Fibroblast of skin of back (primary cell): ENCODE measurements at places on chromosomes 11 and 22.

DNA sequence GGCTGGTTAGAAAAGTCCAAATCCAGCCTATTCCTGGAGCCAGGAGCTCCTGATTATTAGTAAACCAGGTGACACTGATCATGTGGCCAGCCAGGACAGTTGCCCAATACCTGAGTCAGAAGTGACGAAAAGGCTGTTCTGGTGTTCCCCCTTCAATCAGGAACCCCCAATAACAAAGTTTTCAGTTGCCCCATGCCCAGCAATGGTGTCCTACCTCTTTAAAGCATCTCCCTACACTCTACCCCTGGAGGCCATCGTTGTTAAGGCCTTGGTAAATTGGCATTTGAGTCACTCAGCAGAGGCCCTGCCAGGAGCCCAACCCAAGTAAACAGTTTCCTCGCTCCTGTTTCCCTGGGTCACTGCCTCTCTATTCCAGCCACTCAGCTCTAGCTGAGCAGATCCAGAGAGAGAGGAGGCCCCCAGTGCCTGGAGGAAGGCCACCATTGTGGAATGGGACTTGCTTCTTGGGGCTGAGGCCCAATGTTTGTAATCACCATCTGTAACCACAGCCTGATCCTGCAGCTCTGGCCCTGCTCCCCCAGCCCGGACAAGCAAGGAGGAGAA lies 25.0 kb downstream of the ARHGAP1 start:
- DNase-seq = peak; percentile 43

- DNase-seq = no peak
Measured at GRCh38 chr11:134737563-134738510, 325.8 kb upstream of the B3GAT1 start.

GRCh38 chr11:80779905-80780605 lies 1339.2 kb upstream of the TENM4 start:
- no peak for DNase-seq

GRCh38 chr22:46480396-46480795 lies 57.0 kb downstream of the CELSR1 start:
- DNase-seq = no peak

DNA sequence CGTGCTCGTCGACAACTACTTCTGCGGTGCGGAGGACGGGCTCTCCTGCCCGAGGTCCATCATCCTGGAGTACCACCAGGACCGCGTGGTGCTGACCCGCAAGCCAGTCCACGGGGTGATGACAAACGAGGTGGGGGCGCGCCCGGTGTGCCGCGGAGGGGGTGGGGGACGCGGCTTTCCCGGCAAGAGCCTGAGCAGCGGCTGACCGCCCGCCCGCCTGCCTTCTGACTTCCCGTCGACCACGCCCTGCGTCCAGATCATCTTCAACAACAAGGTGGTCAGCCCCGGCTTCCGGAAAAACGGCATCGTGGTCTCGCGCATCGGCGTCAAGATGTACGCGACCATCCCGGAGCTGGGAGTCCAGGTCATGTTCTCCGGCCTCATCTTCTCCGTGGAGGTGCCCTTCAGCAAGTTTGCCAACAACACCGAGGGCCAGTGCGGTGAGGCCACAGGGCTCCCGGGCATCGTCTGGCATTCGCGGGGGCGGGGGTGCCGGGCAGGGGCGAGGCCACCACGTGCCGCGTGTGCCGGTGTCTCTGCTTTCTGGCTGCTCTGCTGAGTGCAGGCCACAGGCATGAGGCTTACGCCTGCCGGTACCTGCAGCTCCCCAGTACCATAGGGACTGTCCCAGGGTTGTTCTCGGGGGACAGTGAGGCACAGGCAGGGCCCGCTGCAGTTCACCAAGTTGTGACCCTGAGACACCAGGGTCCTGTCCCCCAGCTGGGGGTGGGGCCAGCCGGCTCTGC lies 28.5 kb upstream of the MUC5B start:
- no peak for DNase-seq

DNA sequence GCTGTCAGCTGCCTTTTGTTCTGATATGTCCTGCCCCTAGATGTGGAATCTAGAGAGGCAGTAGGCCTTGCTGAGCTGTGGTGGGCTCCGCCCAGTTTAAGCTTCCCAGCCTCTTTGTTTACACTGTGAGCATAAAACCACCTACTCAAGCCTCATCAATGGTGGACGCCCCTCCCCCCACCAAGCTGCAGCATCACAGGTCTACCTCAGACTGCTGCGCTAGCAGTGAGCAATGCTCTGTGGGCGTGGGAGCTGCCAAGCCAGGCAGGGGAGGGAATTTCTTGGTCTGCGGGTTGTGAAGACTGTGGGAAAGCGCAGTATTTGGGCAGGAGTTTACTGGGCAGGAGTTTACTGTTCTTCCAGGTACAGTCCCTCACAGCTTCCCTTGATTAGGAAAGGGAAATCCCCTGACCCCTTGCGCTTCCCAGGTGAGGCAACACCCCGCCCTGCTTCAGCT lies 98.5 kb downstream of the SMCO4 start:
- no peak for DNase-seq

DNA sequence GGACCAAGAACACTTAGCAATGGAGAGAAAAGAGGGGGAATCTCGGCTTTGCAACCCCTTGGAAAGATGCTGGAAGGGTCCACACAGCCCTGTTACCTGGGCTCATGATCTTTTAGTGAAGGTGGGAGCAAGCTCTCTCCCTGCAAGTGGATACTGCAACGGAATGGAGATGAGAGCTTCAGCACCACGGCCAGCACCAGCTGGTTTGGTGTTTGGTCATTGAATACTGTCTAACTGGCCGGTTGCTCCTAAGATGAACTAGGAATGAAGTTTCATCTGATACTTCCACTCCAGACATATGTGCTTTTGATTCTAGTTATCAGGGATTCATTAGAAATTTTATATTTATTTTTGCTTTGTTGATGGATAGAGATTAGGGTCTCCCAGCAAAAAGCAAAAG lies 16.3 kb downstream of the HTR3A start:
- peak; percentile 34 for DNase-seq

GRCh38 chr11:27465629-27466028 lies 7.0 kb downstream of the LGR4 start:
- no peak for DNase-seq
